HCT116 (cell line): ENCODE measurements at places on chromosomes 11 and 22. TPM values are rescaled to one million over a fixed set of nuclear protein-coding genes. Genes with fewer than 3 reads are reported as not detected.
A peak's percentile ranks its signal among the peaks of the same experiment; 100 is the strongest.

DNA sequence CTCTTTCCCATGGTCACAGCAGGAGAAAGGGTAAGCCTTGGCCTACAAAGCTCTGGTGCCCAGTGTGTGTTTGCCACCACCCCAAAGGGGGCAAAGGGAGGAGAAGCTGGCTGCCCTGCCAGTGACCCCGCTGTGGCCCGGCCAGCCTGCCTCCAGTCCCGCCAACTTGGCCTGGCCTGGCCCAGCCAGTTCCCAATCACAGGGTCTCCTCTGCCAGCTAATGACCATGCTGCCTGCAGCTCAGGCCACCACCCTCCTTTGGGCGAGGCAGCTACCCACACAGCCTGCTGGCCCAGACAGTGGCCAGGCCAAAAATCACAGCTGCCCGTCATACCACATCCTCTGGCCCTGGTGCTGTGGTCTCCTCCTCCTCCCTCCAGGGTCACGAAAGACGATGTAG is 5.1 kb downstream of the GDPD5 start:
- no peaks in the 10 kb centered on the region for H3K27me3 ChIP-seq
- no peak for DNase-seq
- no peak overlapping the region for H3K4me3 ChIP-seq
- no peak overlapping the region for H3K27ac ChIP-seq
- H3K36me3 ChIP-seq: no peaks in the 10 kb centered on the region

DNA sequence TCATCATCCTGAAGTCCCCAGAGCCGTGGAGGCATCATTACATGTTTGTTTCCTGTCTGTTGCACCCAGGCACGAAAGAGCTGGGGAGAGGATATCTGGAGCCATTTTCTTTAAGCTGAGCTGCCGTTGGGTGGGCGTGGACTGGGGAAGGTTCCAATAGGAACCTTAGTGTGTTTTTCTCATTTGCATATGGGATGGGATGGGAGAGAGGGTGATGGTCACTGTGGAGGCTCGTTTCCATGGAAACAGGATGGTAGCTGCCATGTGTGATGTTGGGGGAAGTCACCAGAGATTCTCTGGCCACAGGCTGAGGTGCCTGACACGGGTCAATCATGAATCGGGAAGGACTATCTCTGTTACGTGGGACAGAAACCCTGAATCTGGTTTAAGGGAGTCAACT is 39.7 kb downstream of the CACNA1I start:
- no peaks in the 10 kb centered on the region for H3K36me3 ChIP-seq
- H3K27me3 ChIP-seq: peaks cover 11% of the 10 kb centered on the region; the same call in 1 of the 2 replicates
- no peak overlapping the region for H3K4me3 ChIP-seq
- H3K4me1 ChIP-seq: peaks cover 17% of the 10 kb centered on the region
- DNase-seq: no peak
- H3K27ac ChIP-seq: no peak overlapping the region

GRCh38 chr11:17171343-17171742 is 36.4 kb downstream of the PIK3C2A start:
- no peak overlapping the region for H3K4me3 ChIP-seq
- no peaks in the 10 kb centered on the region for H3K4me1 ChIP-seq
- H3K27ac ChIP-seq: no peak overlapping the region
- DNase-seq: no peak
- H3K36me3 ChIP-seq: peaks cover 3% of the 10 kb centered on the region; the same call in 1 of the 2 replicates
- H3K27me3 ChIP-seq: no peaks in the 10 kb centered on the region

GRCh38 chr11:121794671-121795141 is 321.3 kb downstream of the BLID start:
- H3K4me3 ChIP-seq: no peak overlapping the region
- DNase-seq: no peak
- no peaks in the 10 kb centered on the region for H3K36me3 ChIP-seq
- no peaks in the 10 kb centered on the region for H3K4me1 ChIP-seq
- no peaks in the 10 kb centered on the region for H3K27me3 ChIP-seq

DNA sequence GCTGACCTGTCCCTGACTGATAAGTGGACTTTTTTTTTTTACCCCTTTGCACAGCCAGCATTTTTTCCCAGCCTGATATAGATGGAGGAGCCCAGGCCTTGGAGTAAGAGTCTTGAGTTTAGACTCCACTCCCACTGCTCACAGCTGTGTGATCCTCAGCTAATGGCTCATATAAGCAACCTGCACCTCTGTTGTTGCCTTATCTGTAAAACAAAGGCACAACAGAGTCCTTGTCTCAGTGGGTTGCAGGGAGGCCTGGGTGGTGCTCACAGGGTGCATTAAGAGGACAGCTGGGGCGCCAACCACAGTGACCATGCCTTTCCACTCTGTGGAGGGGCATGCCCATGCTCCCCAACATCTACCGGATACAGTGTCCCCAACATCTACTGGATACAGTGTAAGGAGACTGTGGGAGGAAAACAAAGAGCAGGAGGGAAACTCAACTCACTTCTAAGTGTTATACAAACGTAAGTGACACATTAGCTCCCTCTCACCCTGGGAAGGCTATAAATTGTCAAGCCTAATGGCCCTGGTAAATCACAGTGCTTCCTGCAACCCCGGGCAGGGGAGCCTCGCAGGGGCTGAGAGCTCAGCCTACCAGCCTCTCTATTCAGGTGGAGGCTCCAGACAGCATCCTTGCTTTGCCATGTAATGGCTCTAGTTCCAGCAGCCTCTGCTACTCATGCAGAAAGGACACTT is 109.5 kb downstream of the TENM4 start:
- peaks cover 30% of the 10 kb centered on the region for H3K27me3 ChIP-seq
- no peak for DNase-seq
- no peaks in the 10 kb centered on the region for H3K4me1 ChIP-seq
- no peak overlapping the region for H3K4me3 ChIP-seq
- H3K36me3 ChIP-seq: no peaks in the 10 kb centered on the region

- no peak overlapping the region for H3K27ac ChIP-seq
- H3K36me3 ChIP-seq: 0 out of 2 replicates have a peak, but pooled peaks cover 2% of the 10 kb centered on the region
- H3K27me3 ChIP-seq: no peaks in the 10 kb centered on the region
Observed at GRCh38 chr11:72760539-72761405, 8.6 kb upstream of the ARAP1 start.

DNA sequence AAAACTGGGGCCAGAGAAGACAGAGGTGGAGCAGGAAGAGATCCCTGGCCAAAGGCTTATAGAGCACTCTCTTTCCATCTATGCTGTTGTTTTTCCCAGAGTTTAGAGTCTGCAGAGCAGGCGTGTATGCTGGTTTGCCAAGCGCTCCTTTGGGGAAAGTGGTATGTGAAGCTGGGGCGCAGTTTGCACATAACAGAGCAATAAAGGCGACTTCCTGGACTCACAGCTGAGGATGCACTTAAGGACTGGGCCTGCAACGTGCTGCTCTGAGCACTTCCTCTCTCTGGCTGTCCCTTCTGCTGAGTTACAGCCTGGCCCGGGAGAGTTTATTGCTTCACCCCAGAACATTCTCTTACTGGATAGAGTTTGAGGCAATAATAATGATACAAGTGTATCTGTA is 41.7 kb downstream of the THAP12 start:
- H3K27ac ChIP-seq: no peak overlapping the region
- H3K36me3 ChIP-seq: no peaks in the 10 kb centered on the region
- no peaks in the 10 kb centered on the region for H3K4me1 ChIP-seq
- no peak for DNase-seq
- no peaks in the 10 kb centered on the region for H3K27me3 ChIP-seq

DNA sequence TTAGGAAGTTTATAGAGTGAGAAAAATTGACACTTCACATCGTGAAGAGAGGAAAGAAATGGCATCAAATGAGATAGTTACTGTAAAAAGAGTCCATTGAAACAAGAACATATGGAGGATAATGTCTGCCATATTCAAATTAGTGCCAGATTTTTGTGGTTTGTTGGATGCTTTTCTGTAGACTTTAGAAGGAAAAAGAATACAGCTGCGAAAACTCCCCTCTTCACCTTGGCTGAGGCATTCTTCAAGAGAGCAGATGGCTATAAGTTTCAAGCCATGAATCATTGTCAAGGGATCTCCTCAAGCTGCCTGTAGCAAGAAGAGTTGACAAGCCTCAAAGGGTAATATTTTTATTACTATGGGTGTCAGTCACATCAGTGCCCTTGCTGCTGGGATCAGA is 507.4 kb upstream of the RAG2 start:
- no peak for DNase-seq
- no peaks in the 10 kb centered on the region for H3K36me3 ChIP-seq
- no peak overlapping the region for H3K4me3 ChIP-seq

GRCh38 chr11:64720640-64721358 is 2.2 kb downstream of the NRXN2 start:
- H3K27ac ChIP-seq: no peak overlapping the region
- H3K4me1 ChIP-seq: no peaks in the 10 kb centered on the region
- no peak for DNase-seq
- no peak overlapping the region for H3K4me3 ChIP-seq

DNA sequence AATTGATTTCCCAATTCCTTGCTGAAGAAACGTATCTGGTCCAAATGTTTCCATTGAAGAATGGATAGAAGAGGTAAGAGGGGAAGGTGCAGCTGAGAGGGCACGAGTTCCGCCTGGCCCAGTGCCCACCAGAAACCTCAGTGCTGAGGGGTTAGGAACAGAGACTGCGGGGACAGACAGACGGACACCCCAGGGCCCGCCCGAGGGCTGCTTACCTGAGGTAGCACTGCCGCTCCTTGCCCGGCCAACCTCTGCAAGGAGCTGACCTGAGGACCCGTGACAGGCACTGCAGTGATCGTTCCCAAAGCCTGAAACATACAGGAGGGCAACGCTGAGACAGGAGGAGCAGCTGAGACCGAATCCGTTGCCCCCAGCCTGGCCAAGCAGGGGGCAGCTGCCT is 89.6 kb downstream of the PHF21B start:
- H3K4me1 ChIP-seq: no peaks in the 10 kb centered on the region
- H3K27me3 ChIP-seq: no peaks in the 10 kb centered on the region
- H3K27ac ChIP-seq: no peak overlapping the region

DNA sequence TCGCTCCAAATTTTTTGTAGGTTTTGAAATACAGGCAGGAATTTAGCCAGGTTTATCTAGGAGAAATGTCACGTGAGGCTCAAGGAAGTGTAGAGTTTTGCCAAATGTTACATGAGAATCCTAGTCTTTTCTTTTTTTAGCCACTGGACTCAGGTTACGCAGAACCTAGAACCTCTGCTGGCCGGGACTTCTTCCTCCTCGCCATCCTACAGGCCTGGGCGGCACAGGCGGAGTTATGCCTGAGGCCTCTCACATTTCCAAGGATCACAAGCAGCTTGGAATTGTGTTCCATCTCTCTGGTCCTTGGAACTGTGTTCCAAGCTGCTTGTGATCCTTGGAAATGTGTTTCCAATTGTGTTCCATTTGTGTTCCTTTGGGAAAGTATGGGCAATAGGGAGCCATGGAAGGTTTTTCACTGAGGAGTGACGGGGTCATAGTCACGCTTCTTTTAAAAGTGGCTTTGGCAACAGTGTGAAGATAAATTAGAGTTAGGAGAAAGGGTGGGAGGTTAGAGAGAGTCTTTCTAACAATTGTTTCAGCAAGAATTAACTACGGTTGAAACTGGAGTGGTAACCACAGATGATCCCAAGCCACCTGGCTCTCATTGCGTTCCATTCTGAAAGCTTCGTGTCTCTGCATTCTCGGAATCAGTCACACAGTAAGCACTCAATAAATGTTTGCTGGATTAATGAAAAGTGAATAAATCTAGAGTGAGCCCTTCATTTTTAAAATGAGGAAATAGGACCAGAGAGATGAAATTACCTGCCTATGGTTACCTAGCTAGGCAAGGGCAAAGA is 12.5 kb upstream of the POU2AF1 start:
- no peak overlapping the region for H3K27ac ChIP-seq
- no peaks in the 10 kb centered on the region for H3K4me1 ChIP-seq
- H3K27me3 ChIP-seq: peaks cover 5% of the 10 kb centered on the region; the same call in 1 of the 2 replicates
- DNase-seq: no peak
- no peak overlapping the region for H3K4me3 ChIP-seq

GRCh38 chr11:111352935-111353710 is 26.0 kb downstream of the POU2AF1 start:
- H3K36me3 ChIP-seq: no peaks in the 10 kb centered on the region
- H3K4me1 ChIP-seq: no peaks in the 10 kb centered on the region
- no peak overlapping the region for H3K4me3 ChIP-seq
- peaks cover 11% of the 10 kb centered on the region; the same call in 1 of the 2 replicates for H3K27me3 ChIP-seq
- H3K27ac ChIP-seq: no peak overlapping the region

DNA sequence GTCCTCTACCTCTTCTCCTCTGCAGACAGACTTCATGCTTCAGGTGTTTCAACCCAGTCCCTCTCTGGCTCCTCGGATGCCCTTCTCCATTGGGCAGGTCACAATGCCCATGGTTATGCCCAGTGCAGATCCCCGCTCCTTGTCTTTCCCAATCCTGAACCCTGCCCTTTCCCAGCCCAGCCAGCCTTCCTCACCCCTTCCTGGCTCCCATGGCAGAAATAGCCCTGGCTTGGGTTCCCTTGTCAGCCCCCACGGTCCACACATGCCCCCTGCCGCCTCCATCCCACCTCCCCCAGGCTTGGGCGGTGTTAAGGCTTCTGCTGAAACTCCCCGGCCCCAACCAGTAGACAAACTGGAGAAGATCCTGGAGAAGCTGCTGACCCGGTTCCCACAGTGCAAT is 9.3 kb upstream of the BACE1-AS start:
- H3K4me1 ChIP-seq: peaks cover 19% of the 10 kb centered on the region
- peak overlapping the region; percentile 67 for H3K27ac ChIP-seq
- H3K4me3 ChIP-seq: no peak overlapping the region

DNA sequence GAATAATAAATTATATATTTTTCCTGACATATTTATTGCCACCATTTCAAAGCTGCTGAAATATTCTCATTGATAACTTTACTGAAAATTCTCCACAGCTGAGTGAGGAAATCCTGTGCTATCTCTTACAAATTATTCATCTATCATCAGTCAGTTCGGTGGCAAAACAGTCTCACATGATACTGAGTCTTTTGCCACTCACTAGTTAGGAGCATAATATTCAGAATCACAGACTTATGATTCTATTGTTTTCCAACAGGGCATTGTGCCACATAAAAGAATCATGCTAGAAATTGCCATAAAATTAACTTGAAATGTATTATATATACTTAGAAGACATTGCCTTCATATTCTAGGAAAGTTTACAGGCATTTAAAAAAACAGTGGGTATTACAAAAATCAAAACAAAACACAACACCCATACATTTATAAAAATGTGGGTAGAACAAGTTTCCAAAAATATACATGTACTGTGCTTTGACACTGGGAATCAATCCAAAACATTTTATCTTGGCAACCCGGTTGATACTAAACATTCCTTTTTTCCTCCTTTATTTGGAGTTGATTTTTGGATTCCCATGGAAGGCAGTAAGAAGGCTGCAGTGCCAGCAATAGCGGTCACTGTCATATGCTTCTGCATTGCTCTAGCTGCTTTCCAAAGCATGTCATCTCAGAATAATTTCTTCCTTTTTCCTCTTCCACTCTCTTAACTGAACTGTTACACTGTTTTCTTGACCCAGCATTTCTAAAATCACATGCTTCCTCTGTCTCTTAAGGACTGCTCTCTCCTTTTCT is 42.5 kb downstream of the ATG16L2 start:
- no peak for DNase-seq
- H3K36me3 ChIP-seq: no peaks in the 10 kb centered on the region

Gene CHADL
- total RNA-seq: 0.47 TPM

Gene GRAP2
- 0.42 TPM for total RNA-seq

Gene AP5B1
- total RNA-seq: 19.5 TPM

Gene MOV10L1
- total RNA-seq: not detected
